ENCODE measurements at places on chromosomes 6 and 20. TPM values are rescaled to one million over a fixed set of nuclear protein-coding genes. Genes with fewer than 3 reads are reported as not detected.
A peak's percentile ranks its signal among the peaks of the same experiment; 100 is the strongest.

GRCh38 chr6:119501798-119502483 is 152.4 kb upstream of the MAN1A1 start:
- no peak for DNase-seq

- DNase-seq = no peak
These were observed 19.6 kb downstream of the SERPINB6 start for GRCh38 chr6:2951728-2952127.

DNA sequence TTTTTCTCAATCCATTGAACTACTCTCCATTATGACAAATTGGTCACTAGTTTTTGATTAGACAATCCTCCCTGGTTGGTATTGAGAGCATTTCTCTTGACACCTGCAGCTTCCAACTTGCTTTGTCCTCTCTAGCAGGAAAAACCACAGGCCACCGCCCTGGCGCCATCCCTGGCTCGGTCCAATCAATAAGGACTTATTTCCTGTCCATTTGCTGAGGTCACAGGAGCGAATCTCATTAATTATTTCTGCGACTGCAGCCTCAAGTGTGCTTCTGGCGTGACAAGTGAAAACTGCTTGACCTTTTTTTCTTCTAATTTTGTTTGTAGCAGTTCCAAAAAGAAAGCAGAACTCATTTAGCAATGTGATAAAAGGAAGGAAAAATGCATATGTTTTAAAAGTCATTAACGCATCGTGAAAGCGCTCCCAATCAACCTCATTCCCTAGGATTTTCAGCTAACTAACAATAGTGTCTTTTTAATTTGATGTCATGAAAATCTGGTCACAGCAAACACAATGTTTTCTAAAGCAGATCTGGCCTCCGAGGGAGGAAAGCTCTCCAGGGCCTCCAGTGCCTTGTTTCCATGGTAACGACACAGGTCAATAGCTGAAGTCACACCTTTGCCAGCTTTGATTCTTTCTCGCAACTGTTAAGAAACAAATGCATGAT is 39.0 kb upstream of the BEND3 start:
- no peak for DNase-seq

DNA sequence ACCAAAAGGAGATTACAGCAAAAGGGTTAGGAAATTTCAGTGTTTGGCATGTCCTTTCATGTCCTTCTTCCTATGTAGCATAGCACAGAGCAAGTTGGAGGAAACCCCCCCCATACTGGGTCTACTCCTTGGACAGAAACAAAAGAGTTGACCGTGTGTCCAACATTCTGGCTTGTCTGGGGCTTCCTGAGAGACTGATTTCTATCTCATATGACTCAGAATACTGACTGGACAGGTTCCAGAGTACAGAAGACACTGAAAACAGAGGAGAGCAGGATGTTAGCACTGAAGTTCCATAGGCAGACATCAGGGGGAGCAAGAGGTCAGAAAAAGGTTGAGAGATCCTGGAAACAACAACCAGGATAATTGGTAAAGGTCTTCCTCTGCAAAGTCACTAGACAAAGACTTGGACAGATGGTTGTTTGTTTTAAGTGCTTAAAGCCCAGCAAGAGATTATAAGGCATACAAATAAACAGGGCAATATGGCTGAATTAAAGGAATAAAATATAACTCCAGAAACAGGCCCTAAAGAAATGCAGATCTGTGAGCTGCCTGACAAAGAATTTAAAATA is 48.4 kb downstream of the USP49 start:
- DNase-seq = peak; percentile 85

DNA sequence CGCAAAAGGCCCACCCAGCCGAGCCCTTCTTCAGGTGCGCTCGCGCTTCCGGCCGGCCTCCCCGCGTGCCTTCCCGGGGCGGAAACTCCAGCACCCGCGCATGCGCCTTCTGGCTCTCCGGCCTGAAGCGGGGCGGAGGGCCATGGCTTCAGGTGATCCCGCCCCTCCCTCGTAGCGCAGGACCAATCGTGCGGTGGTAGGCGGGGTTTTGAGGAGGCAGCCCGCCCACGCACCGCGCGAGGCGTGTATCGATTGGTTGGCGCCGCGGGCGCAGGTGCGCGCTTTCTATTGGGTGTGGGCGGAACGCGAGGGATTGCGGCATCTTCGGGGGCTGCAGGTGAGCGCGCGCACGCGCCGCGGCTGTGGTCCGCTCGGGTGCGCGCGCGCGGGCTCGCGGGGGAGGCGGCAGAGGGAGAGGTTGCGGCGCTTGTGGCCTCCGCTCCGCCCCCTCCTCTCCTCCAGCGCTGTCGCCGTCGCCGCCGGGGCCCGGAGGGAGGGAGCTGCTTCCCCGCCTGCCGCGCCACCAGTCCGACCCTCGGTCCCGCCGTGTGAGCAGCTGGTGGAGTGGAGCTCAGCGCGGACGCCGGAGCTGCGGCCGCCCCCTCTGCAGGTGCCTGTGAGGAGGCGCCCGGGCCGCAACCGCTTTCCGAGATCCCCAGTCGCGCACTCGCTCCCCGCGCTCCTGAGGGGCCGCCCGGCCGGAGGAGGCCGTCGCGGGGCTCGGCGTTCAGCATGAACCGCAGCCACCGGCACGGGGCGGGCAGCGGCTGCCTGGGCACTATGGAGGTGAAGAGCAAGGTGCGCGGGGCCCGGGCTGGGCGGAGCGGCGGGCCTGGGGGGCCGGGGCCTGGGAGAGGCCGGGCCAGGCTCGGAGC is at the start of gene PARD6B:
Gene PARD6B, plus strand, starts transcription at position 526 of the 875 bp plus-strand sequence. Its CDS starts 207 bp downstream, at position 733.
- peak; percentile 99 for DNase-seq

DNA sequence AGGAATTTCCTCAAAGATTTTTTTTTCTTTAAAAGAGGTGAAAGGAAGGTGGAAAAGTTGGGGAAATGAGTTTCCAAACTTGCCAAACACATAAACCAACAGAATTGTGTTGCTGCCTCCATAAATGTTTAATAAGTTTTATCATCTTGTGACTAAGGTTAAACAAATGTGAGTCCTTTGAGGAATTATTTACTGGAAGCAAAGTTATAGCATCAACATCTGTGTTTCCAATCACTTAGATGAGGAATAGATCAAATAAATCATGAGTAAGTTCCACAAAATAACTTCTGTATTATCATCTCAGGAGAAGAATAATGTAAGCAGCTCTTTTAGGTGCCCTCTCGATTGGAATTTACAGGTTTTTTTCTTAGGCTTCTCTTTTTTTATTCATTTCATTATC is 20.5 kb downstream of the TSHZ2 start:
- DNase-seq = no peak

GRCh38 chr20:40680161-40680959 is 8.7 kb downstream of the MAFB start:
- no peak for DNase-seq

- DNase-seq = no peak
These were observed 251.8 kb upstream of the CITED2 start for GRCh38 chr6:139625998-139626975.

DNA sequence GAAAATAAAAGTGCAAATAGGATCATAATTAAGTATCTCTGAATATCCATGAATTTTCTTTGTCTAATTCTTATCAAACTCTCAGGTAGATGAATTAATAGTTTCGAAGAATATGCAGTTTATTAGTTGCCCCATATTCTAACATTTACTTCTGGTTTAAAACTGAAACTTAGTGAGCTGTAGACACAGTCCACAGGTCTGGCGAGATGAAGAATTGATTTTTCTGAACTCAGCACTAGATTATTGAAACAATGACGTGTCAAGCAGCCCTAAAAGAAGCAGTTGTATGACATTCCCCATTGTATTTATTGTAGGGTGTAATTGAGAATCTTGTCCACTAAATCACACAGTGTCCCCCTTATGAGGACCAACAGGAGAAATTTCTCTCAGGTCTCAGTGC is 407.1 kb downstream of the GRIK2 start:
- no peak for DNase-seq

DNA sequence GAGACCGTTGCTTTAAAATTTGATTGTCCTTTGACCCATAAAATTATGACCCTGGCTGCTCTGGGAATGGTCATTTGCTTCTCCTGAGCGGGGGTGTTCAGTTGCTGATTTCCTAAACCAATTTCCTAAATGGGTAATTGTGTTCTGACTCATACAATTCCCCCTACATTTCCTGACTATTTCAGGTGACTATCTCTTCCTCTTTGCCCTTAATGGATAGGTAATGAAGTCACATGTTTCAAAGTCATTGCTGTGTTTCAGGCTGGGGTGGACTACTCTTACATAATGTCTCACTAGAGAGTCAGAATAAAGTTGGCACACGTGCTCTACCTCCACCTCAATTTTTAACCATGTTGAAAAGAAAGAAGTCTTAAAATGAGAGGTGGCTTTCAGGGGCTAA is 109.8 kb downstream of the DOK5 start:
- DNase-seq = no peak

- DNase-seq = no peak
These were observed 1001.9 kb upstream of the FLRT3 start for GRCh38 chr20:15339264-15339663.

GRCh38 chr6:17506962-17507361 is 93.1 kb upstream of the FAM8A1 start:
- DNase-seq = no peak

The PRDM1 gene
- total RNA-seq = 1.8 TPM

The ULBP1 gene
- 0.88 TPM for total RNA-seq

The PRICKLE4 gene
- total RNA-seq = not detected

The PPIL4 gene
- total RNA-seq = 33.3 TPM

The BFSP1 gene
- total RNA-seq = 1.8 TPM

The NKAIN2 gene
- total RNA-seq = under 0.01 TPM

The MEP1A gene
- total RNA-seq = not detected
